NCI-H510A (cell line): ENCODE measurements at places on chromosomes 2 and 18.

DNA sequence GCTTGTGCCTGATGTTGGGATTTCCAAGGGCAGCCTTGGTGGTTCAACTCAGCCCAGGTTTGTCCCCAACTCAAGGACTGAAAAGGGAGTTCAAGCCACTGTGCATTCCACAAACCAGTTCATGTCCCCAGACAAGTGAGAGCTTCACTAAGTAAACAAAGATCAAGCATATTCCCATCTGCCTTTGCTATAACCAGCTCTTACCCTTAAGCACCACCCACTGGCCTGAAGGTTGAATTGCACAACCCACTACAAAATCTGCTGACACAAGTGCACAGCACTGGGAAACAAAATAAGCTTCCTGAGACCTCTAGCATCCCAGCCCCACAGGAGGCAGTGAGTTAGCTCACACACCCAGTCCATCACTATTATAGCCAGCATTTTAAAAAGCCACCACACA lies 516.7 kb downstream of the NR4A2 start:
- DNase-seq: peak; percentile 2

- DNase-seq: no peak
These were observed 292.7 kb upstream of the CHAC2 start for GRCh38 chr2:53474914-53475313.

GRCh38 chr2:27054721-27055120 lies 3.3 kb downstream of the AGBL5 start:
- no peak for DNase-seq

DNA sequence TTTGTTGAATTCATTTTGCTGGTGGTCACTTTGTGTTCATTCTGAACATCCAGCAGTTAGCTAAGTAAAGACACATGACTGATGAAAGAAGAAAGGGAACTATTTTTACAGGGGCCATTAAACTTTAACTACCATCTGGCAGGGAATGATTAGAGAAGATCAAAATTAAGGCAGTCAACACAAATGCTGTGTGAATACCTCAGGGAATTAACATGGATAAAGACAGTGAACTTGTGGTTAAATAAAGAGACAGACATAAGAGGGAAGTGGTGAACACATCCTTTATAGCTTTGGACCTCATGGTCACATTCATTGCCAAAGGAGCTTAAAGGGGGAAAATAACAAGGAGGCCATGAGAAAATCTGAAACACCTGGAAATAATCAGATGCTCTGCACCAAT lies 52.6 kb upstream of the ATP5MC3 start:
- no peak for DNase-seq

DNA sequence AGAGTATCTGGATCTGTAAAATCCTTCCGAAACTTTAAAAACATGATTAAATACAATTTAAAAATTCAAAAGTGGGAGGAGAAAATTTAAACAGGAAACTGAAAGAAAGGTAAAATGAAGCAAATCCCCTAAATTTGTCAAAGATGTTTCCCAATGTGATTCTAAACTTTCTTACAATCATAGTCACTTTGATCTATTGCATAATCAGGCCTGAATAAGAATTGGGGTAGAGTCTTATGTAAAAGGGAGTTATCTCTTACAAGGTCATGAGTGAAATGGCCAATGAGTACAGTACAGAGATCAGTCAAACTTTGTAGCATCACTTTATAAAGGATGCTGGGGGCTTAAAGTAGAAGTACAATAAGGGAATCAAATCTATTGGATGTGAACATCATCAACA lies 1657.7 kb upstream of the CELF4 start:
- DNase-seq: no peak
